ENCODE measurements at places on chromosomes 3 and 15. TPM values are rescaled to one million over a fixed set of nuclear protein-coding genes. Genes with fewer than 3 reads are reported as not detected.
A peak's percentile ranks its signal among the peaks of the same experiment; 100 is the strongest.

GRCh38 chr3:194269610-194270145 is 81.5 kb downstream of the CPN2 start:
- no peak overlapping the region for H3K27ac ChIP-seq
- H3K36me3 ChIP-seq = peaks cover under 1% of the 10 kb centered on the region
- no peak for DNase-seq
- H3K27me3 ChIP-seq = peaks cover 9% of the 10 kb centered on the region
- no peak overlapping the region for H3K4me3 ChIP-seq

The GOLGA6L1 gene
- not detected for total RNA-seq

The TTLL13 gene
- not detected for total RNA-seq

The SUMF1 gene
- total RNA-seq = 17.5 TPM

DNA sequence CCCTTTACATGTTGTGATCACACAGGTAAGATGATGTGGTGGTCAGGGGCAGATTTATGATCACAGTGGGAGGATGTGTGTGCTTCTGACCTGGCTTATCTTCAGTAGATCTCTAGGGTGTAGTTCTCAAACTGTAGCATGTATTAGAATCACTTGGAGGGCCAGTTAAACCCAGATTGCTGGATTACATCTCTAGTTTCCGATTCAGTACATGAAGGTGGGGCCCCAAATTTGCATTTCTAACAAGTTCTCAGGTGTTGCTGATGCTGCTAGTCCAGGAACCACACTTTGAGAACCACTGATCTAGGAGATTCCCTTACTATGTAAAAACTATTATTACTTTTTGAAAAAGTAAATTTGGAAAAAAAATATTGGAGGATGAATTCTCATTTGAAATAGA is 199.3 kb upstream of the GOLIM4 start:
- no peak overlapping the region for H3K4me3 ChIP-seq
- no peaks in the 10 kb centered on the region for H3K4me1 ChIP-seq
- H3K36me3 ChIP-seq = no peaks in the 10 kb centered on the region
- H3K27me3 ChIP-seq = no peaks in the 10 kb centered on the region
- H3K27ac ChIP-seq = no peak overlapping the region
- DNase-seq = no peak

GRCh38 chr3:195441992-195442572 is 738 bp downstream of the ACAP2 start:
- peaks cover 27% of the 10 kb centered on the region for H3K4me1 ChIP-seq
- H3K4me3 ChIP-seq = peak overlapping the region; percentile 97
- DNase-seq = peak; percentile 38

GRCh38 chr3:192170031-192170430 is 557.3 kb downstream of the FGF12 start:
- no peaks in the 10 kb centered on the region for H3K36me3 ChIP-seq
- no peaks in the 10 kb centered on the region for H3K27me3 ChIP-seq
- H3K27ac ChIP-seq = peak overlapping the region; percentile 26
- no peak for DNase-seq

DNA sequence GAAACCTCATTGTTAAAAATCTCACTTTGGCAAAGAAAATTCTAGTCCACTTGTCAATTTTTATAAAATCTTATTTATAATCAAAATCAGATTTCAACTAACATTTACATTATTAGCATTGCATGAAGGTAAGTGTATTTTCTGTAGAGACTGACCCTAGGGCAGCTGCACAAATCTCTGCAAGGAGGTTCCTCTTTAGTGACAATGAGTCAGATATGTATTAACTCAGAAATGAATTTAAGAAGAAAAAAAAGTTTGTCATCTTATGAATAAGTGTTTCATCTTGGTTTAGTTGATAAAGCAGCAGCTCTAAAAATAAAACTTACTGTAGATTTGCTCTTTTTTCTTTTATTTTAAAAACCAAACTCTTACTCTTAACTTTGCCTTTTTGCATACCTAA is 9.0 kb upstream of the GNB4 start:
- DNase-seq = no peak
- peaks cover 2% of the 10 kb centered on the region for H3K27me3 ChIP-seq
- H3K36me3 ChIP-seq = no peaks in the 10 kb centered on the region
- H3K4me3 ChIP-seq = no peak overlapping the region
- peaks cover 26% of the 10 kb centered on the region for H3K4me1 ChIP-seq

The SAMMSON gene
- not detected for total RNA-seq

DNA sequence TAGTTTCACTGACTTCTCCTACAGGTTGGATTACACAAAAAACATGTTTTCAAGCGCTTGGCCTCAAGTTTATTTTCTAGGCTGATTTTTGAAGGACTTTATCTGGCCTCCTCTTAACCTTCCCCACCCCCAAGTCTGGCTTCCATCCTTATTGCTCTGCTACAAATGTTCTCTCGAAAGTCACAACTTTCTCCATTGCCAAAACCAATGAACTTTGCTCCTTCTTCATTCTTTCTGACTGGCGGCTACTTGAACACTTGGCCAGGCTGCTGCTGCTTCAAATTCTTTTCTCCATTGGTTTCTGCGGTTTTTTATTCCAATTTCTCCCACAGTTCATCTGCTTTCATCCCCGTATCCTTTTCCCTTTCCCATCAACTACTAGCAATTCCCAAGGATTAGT is 106.6 kb downstream of the TOP2B start:
- no peaks in the 10 kb centered on the region for H3K36me3 ChIP-seq
- peaks cover 9% of the 10 kb centered on the region for H3K4me1 ChIP-seq
- no peak overlapping the region for H3K4me3 ChIP-seq
- DNase-seq = no peak

GRCh38 chr3:52533623-52534280 is at the start of gene NT5DC2:
Gene NT5DC2, minus strand, starts transcription at chr3:52533857. Its CDS starts 120 bp downstream, at chr3:52533737.
- peaks cover 31% of the 10 kb centered on the region for H3K27me3 ChIP-seq
- peak within 1 kb of the TSS; percentile 63 for H3K27ac ChIP-seq
- peaks cover 16% of the 10 kb centered on the region for H3K36me3 ChIP-seq
- peaks cover 25% of the 10 kb centered on the region for H3K4me1 ChIP-seq

DNA sequence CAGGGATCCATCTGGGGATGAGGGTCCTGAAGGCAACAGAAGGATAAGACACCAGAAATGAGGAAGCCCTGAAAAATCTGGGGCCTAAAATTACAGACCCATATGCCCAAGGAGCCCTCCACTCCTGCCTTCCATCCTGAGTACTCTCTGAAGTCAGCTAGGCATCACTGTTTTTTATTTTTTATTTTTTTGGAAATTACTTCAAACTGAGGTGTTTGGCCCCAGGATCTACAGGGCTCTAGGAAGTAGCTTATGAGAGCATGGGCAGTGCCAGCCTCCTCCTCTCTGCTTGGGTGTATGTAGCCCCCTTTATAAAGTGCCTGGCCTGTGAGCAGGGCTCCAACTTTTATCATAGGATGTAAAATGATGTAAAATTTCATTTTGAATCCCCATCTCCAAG is 7.9 kb downstream of the EPB42 start:
- H3K4me1 ChIP-seq = no peaks in the 10 kb centered on the region
- DNase-seq = no peak
- no peaks in the 10 kb centered on the region for H3K36me3 ChIP-seq
- peaks cover 10% of the 10 kb centered on the region for H3K27me3 ChIP-seq

GRCh38 chr3:138220242-138220641 is 33.1 kb downstream of the ARMC8 start:
- H3K36me3 ChIP-seq = peaks cover 3% of the 10 kb centered on the region
- DNase-seq = no peak
- no peak overlapping the region for H3K4me3 ChIP-seq
- peaks cover 21% of the 10 kb centered on the region for H3K4me1 ChIP-seq
- peak overlapping the region; percentile 84 for H3K27ac ChIP-seq
- H3K27me3 ChIP-seq = peaks cover 1% of the 10 kb centered on the region

- H3K36me3 ChIP-seq = no peaks in the 10 kb centered on the region
- H3K27me3 ChIP-seq = no peaks in the 10 kb centered on the region
- H3K27ac ChIP-seq = no peak overlapping the region
- peaks cover 4% of the 10 kb centered on the region for H3K4me1 ChIP-seq
- DNase-seq = no peak
- H3K4me3 ChIP-seq = no peak overlapping the region
Observed at GRCh38 chr3:28856796-28857195, 424.1 kb upstream of the RBMS3 start.

The MEIS2 gene
- 13.0 TPM for total RNA-seq

DNA sequence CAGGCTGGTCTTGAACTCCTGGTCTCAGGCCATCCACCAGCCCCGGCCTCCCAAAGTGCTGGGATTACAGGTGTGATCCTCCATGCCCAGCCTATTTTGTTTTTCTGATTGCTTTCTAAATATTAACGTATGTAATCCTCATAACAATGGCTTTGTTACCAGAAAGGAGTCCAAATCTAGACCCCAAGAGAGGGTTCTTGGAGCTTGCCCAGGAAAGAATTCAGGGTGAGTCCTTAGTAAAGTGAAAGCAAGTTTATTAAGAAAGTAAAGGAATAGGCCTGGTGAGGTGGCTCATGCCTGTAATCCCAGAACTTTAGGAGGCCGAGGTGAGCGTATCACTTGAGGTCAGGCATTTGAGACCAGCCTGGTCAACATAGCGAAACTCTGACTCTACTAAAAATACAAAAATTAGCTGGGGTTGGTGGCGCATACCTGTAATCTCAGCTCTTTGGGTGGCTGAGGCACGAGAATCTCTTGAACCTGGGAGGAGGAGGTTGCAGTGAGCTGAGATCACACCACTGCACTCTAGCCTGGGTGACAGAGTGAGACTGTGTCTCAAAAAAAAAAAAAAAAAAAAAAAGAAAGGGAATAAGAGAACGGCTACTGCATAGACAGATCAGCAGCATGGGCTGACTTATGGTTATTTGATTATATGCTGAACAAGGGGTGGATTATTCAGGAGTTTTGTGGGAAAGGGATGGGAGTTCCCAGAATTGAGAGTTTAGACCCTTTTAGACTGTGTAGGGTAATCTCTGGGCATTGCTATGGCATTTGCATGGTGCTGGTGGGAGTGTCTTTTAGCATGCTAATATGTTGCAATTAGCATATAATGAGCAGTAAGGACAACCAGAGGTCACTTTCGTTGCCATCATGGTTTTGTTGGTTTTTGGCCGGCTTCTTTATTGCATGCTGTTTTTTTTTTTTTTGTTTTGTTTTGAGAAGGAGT is 36.1 kb downstream of the TYRO3 start:
- no peak for DNase-seq
- no peaks in the 10 kb centered on the region for H3K4me1 ChIP-seq
- no peaks in the 10 kb centered on the region for H3K27me3 ChIP-seq
- H3K4me3 ChIP-seq = no peak overlapping the region
- H3K27ac ChIP-seq = no peak overlapping the region

- H3K36me3 ChIP-seq = no peaks in the 10 kb centered on the region
- peaks cover 11% of the 10 kb centered on the region for H3K4me1 ChIP-seq
- H3K27me3 ChIP-seq = peaks cover 1% of the 10 kb centered on the region
- no peak overlapping the region for H3K4me3 ChIP-seq
Observed at GRCh38 chr3:148751461-148751860, 53.8 kb downstream of the AGTR1 start.

The ALDH1A3 gene
- 13.9 TPM for total RNA-seq

The PODXL2 gene
- 16.4 TPM for total RNA-seq

The MYZAP gene
- total RNA-seq = 55.3 TPM

GRCh38 chr3:143332026-143332425 is 212.5 kb downstream of the CHST2 start:
- H3K27ac ChIP-seq = no peak overlapping the region
- peaks cover 3% of the 10 kb centered on the region for H3K27me3 ChIP-seq
- H3K4me1 ChIP-seq = peaks cover 20% of the 10 kb centered on the region
- no peak for DNase-seq

DNA sequence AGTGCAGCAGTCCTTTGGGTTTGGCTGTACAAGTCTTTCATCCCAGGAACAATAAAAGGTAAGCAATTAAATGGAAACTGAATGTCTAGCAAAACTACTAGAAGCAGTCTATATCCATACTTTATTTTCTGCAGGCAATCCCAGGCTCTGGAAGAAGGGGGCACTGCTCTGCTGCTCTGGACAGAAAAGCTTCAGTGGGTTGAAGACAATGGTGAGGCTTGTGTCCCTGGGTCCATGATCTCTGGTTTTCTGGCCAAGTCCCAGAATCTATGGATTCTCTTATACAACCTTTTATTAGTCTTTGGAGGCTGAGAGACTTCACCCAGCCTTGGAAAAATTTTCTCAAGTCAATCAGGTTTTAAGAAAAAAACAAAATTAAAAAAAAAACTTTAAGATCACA is 35.6 kb downstream of the SCAP start:
- H3K27me3 ChIP-seq = peaks cover 2% of the 10 kb centered on the region
- peak overlapping the region; percentile 67 for H3K4me3 ChIP-seq
- no peak overlapping the region for H3K27ac ChIP-seq
- peaks cover 3% of the 10 kb centered on the region for H3K4me1 ChIP-seq
- no peak for DNase-seq
- peaks cover 15% of the 10 kb centered on the region for H3K36me3 ChIP-seq

The SETD5 gene
- 246 TPM for total RNA-seq

DNA sequence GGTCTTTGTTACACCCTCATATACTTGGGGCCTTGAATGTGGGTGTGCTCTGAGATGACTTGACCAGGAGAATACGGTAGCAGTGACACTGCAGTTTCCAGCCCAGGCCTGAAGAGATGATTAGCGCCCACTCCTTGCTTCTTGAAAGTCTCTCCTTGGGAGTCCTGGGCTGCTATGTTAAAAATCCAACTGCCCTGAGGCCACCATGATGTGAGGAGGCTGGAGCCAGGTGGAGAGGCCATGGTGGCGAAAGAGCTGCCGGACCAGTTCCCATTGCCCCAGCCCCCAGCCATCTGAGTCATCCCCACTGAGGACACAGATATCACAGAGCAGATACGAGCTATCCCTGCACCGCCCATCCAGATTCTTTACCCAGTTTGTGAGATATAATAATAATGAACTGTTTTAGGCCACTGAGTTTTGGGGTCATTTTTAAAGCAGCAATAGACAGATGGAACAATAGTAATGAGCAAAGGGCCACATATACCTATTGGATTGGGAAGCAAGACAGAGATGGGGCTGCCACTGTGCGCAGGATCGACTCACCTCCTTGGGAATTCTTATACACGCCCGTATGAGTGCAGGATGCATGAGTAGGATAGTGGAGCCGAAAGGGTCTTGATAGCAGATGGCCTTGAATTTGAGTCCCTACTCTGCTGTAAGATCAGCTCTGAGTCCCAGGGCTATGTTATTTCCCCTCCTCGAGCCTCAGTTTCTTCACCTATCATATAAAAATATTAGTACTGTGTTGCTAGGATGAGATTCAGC is 12.1 kb upstream of the GATA2 start:
- H3K4me3 ChIP-seq = no peak overlapping the region
- peaks cover 9% of the 10 kb centered on the region for H3K27me3 ChIP-seq
- DNase-seq = no peak
- H3K27ac ChIP-seq = no peak overlapping the region
- peaks cover 3% of the 10 kb centered on the region for H3K36me3 ChIP-seq

- peak within 1 kb of the TSS; percentile 49 for H3K4me3 ChIP-seq
- H3K36me3 ChIP-seq = peaks cover 7% of the 10 kb centered on the region
- H3K27ac ChIP-seq = no peak within 1 kb of the TSS
- H3K27me3 ChIP-seq = peaks cover 10% of the 10 kb centered on the region
Observed at GRCh38 chr3:9769426-9770275, at the start of gene CAMK1. Gene CAMK1, minus strand, starts transcription at chr3:9769947. Its CDS starts 2,198 bp downstream, at chr3:9767749.

GRCh38 chr3:39208463-39209055 is 16.2 kb upstream of the XIRP1 start:
- no peak overlapping the region for H3K4me3 ChIP-seq
- peak; percentile 67 for DNase-seq
- H3K27me3 ChIP-seq = peaks cover 1% of the 10 kb centered on the region
- peaks cover 2% of the 10 kb centered on the region for H3K36me3 ChIP-seq
- H3K27ac ChIP-seq = peak overlapping the region; percentile 96

GRCh38 chr15:72873379-72874233 is 90.0 kb upstream of the ADPGK start:
- DNase-seq = no peak
- peaks cover 3% of the 10 kb centered on the region for H3K27me3 ChIP-seq
- no peaks in the 10 kb centered on the region for H3K36me3 ChIP-seq

The RPL4 gene
- 3,652 TPM for total RNA-seq
